ENCODE measurements at places on chromosomes 1 and 21.

- no peak for DNase-seq
Observed at GRCh38 chr1:100542285-100542684, 4.3 kb downstream of the GPR88 start.

- no peak for DNase-seq
Observed at GRCh38 chr21:43016728-43017127, 42.4 kb downstream of the PKNOX1 start.

GRCh38 chr1:186925881-186926669 lies 97.3 kb downstream of the PLA2G4A start:
- no peak for DNase-seq

DNA sequence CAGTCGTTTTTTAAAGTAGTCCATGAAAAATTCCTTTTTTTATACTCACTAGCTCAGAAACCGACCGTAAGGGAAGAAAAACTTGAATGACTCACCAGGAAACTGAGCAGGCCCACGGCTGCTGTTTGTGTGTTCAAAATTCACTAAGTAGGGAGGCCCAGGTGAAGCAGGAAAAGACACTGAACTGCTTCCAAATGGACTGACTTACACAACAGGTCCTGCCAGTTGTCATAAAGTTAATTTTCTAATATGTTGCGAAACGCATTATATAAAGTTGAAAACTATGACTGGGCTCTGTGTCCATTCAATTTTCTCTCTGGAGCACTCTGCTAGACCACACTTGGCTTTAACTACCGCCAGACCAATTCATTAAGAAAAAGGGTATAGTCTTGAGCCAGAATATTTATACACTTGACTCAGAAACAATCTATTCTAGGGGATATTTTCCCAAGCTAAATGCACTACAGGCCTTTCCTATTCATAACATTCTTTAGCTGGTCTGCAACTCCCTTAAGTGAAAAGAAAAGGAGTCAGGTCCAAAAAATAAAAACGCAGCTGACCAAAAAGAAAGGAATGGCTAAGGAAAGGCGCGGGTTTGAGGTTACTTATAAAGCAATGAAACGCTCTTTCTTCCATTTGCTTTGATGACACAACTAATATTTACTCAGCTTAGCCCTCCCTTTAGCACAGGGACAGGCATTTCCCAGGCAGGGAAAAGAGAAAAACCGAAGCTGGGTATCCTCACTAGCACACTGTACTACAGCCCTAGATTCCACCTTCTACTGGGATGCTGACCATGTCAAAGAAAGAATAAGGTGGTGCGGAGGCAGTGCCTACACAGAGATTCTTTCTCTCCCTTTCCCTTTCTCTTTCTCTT lies 306.3 kb upstream of the ESRRG start:
- no peak for DNase-seq

GRCh38 chr1:63936276-63936675 lies 162.5 kb downstream of the ROR1 start:
- no peak for DNase-seq

DNA sequence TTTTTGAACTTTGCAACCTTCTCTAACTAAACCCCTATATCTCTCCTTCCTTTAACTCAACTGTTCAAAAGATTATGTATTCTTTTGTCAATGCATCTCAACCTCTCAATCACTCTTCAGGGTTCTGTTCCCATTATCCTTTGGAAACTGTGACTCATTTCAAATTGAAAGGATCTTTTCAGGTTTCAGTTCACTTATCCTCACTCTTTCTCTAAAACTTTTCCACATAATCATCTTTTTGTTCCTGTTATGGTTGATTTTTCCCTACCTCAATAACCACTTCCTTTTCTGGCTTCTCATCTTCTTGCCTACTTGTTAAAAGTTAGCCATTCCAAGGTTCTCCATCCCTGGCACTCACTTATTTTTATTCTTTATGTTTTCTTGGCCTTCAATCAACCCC lies 56.2 kb upstream of the NUF2 start:
- DNase-seq = no peak

- no peak for DNase-seq
Observed at GRCh38 chr1:63592536-63593302, 492 bp upstream of the PGM1 start.

DNA sequence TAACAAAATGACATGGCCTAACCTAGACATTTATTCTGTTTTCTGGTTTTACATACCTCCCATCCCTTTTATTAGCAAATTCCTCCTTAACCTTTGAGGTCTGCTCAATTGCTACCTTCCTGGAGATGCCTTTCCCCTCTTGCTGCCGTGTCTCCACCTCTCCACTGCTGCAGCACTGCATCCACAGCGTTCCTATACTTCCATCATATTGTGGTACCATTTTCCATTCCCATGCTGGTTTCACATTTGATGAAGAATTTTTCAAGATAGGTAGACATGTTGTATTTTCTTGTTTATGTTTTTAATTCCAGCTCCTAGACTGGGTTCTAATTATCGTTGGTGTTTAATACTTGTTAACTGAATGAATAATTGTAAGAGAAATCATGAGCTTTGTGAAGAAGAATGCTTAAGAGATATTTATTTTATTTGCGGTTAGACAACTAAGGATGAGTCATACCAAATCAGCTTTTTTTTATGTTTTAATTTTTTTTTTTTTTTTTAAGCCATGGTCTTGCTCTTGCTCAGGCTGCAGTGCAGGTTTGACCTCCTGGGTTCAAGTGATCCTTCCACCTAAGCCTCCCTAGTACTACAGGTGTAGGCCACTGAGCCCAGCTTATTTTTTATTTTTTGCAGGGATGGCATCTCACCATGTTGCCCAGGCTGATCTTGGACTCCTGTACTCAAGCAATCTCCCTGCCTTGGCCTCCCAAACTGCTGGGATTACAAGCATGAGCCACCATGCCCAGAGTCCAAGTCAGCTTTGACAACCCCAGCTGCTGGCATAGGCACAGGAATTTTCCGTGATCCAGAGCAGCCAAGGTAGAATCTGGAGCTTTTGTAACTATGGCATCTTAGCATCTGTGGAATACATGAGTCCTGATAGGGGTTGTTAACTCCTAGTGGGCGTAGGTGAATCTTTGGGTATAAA lies 44.0 kb downstream of the ATP6V1G3 start:
- DNase-seq = no peak

DNA sequence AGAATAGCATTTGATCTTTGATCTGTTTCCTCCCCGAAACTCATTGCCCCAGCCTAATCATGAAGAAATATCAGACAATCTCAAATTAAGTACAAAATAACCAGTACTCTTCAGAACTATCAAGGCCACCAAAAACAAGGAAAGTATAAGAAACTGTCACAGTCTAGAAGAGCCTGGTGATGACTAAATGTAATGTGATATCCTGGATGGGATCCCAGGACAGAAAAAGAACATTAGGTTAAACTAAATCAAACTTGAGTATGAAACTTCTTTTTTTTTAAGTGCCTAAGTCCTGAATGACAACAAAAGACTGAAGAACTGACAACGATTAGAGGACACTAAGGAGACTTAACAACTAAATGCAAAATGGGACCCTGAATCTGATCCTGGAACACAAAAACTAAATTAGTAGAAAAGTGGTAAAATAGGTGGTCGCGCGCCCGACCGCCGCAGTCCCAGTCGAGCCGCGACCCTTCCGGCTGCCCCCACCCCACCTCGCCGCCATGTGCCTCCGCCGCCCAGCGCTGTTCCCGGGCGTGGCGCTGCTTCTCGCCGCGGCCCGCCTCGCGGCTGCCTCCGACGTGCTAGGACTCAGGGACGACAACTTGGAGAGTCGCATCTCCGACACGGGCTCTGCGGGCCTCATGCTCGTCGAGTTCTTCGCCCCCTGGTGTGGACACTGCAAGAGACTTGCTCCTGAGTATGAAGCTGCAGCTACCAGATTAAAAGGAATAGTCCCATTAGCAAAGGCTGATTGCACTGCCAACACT lies 5.5 kb upstream of the PRKAB2 start:
- no peak for DNase-seq

GRCh38 chr1:177593105-177593504 lies 376.8 kb downstream of the SEC16B start:
- no peak for DNase-seq

DNA sequence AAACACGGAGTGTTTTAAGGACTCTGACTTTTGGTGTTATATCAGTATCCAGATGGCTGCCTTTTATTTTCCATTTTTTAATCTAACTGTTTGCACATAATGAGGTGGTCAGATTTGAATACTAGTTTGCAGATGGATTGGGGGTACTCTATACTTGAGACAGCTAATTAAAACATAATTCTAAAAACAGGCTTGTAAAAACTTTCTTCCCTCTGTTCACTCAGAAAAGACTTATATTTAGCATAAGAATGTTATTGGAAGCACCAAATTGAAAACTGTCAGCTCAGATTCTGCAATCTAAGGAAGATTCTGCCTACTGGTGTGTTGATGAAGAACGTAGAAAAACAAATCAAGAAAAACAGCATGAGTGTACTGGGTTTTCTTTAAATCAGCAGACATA lies 44.0 kb upstream of the NRIP1 start:
- DNase-seq = no peak

DNA sequence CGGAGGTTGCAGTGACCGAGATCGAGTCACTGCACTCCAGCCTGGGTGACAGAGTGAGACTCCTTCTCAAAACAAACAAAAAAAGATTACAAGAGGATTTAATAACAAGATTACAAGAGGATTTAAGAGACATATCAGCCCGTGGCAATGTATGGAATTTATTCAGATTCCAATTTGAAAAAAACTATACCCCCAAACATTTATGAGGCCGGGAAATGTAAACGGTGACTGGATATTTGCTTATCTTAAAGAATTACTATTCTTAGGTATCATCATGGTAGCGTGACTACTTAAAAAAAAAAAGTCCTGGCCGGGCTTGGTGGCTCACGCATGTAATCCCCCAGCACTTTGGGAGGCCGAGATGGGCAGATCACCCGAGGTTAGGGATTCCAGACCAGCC lies 21.2 kb upstream of the ELK4 start:
- DNase-seq = no peak

DNA sequence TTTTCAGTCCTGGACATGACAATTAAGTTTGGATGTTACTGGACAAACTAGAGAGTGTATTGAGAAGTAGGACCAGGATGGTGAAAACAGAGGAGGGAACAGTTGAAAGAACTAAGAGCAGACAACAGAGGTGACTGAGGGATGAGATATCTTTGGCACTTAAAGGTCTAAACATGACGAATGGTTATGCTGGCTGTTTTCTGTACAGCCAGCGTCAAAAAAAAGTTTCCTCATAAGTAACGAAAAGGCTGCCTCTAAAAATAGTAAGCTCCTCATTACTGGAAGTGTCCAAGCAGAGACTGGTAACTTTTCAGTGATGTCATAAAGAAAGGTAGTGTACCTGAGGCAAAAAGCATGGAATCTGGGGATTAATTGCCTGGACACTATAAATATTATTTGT lies 35.2 kb upstream of the AK4 start:
- DNase-seq = no peak

GRCh38 chr21:26388731-26389231 lies 184.3 kb downstream of the CYYR1 start:
- no peak for DNase-seq

- DNase-seq = no peak
Observed at GRCh38 chr21:27476696-27477095, 509.8 kb upstream of the ADAMTS5 start.

GRCh38 chr1:172184506-172185191 lies 235.8 kb upstream of the C1orf105 start:
- no peak for DNase-seq

DNA sequence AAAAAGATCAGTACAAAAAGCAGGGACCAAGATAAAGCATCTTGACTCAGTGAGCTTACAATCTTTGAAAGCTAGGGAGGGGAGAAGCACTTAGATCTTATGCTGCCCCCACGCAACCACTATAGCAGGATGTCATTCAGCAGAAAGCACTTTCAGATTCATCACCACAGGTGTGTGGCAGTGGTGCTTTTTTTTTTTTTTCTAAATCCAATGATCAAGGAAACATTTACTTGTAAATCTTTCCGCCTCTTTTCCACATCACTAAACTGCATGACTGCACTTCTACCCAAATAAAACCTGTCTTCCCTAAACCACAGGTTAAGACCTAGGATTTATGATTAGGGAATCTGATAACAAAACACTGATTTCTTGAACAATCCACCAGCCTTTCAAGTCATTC lies 154.8 kb downstream of the SLC45A1 start:
- DNase-seq = peak; percentile 38

GRCh38 chr1:152110365-152110859 lies 4.8 kb downstream of the TCHH start:
- peak; percentile 23 for DNase-seq

GRCh38 chr1:215547011-215547410 lies 20.1 kb upstream of the KCTD3 start:
- DNase-seq = no peak

DNA sequence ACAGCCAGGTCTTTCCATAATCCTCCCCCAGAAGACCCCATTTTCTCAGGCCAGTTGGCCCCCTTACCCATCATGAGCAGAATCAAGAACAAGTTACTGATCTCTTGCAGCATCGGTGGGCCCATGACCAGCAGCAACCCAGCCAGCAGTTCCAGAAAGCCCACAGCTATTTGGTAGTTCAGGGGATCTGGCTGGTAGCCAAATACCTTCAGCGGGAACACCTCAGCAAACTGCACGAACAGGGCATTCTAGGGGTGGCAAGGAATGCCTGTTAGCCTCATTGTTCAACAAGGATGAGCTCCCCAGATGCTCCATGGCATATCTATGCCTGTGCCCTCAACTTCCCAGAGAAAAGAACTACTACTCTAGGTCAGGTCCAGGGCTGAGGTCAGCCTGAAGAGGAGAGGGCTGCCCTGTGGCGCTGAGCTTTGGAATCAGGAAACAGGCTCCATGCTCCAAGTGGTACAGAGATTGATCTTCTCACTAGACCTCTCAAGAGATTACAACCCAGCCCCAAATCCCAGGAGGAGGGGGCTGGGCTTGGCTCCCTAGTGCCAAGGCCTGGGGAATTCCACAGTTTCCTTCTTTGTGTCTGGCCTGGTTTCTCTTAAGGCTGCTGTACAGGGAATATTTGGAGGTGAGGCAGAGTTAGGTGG lies 1.3 kb downstream of the TMEM35B start:
- no peak for DNase-seq

- DNase-seq = no peak
Observed at GRCh38 chr1:145959957-145960467, 2.2 kb upstream of the LIX1L start.

Measured in CD4-positive, alpha-beta T cell treated with Interleukin-17A for 1 hour (primary cell).